ENCODE measurements at places on chromosomes 12 and 14.

DNA sequence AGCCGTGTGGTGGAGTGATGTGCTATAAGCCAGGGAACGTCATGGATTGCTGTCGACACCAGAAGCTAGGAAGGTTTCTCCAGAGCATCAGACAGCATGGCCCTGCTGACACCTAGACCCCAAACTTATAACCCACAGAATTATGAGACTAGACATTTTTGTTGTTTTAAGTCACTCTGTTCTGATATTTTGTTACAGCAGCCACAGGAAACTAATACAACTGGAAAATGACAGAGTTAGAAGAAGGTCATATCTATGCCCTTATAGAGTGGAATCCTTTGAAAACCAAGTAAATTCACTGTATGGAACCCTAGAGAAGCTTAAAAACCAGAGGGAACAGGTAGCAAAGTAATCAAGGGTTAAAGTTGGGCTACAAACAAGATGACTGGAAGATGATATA is 42.5 kb downstream of the SPTLC2 start:
- DNase-seq: no peak

GRCh38 chr12:128798571-128799341 is 25.0 kb downstream of the SLC15A4 start:
- DNase-seq: no peak

GRCh38 chr12:18581232-18581962 is 156.4 kb downstream of the PLCZ1 start:
- DNase-seq: no peak

GRCh38 chr14:76193696-76194095 is 42.0 kb downstream of the GPATCH2L start:
- no peak for DNase-seq

GRCh38 chr12:123070267-123071081 is 80.4 kb downstream of the PITPNM2 start:
- DNase-seq: peak; percentile 22

DNA sequence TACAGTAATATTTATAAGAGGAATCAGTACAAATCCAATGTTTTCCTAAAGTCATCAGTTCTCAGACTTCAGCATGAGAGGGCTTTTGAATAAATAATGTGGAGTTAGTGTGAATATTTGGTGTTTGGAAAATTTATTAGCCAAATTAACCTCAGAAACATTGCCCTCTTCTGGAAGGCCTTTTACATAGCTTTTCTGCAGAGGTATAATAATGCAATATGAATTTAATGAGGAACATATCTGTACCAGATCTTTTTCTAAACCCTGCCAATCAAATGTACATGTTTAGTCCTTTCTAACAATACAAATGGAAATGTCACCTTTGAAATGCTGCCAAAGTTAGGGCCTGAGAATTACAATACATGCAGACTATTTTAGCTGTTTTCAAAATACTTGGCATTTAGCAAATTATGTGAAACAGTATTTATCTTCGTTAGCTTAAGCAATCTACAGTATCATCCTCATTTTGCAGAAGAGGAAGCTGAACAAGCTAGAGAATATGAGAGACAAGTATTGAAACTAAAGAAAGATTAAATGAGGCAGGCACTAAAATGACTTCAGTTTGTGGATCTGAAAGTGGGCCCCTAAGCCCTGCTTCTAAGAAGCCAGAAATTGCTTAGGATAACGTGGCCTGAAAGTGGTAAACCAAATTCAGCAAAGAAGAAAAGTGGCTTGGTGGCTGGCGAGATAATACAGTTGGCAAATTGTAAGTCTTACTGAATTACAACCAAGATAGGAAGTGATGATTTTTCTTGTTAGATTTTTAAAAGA is 60.4 kb upstream of the MANSC4 start:
- no peak for DNase-seq

- DNase-seq: no peak
These were observed 97.2 kb upstream of the SLC35F4 start for GRCh38 chr14:57963071-57963470.

DNA sequence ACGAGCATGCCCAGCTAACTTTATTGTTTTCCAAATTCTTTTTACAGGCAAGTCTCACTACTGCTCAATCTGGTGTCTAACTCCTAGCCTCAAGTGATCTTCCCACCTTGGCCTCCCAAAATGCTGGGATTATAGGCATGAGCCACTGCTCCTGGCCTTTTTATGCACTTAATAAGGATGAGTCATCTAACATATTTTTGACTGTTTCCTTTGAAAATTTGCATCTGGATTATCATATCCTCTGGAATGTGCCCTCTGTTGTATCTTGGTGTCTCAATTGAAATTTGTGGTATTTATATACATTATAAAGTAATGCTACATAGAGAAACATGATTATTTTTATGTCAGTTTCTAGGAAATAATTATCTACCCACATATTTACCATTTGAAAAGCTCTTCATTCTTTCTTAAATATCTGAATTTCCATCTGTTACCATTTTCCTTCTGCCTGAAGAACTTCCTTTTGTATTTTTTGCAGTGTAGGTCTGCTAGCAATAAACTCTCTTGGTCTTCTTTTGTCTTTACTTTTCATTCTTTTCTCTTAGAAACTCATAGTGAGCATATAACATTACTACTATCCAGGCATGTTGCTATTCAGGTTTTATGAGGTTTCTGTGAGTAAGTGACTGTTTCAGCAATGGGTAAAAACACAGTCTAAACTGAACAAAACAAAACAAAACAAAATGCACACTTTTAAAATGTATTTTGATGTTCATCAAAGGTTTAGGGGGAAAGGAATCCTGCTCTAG is 52.8 kb upstream of the CNOT2 start:
- DNase-seq: no peak

GRCh38 chr14:92677087-92677668 is 71.2 kb downstream of the LGMN start:
- peak; percentile 89 for DNase-seq

DNA sequence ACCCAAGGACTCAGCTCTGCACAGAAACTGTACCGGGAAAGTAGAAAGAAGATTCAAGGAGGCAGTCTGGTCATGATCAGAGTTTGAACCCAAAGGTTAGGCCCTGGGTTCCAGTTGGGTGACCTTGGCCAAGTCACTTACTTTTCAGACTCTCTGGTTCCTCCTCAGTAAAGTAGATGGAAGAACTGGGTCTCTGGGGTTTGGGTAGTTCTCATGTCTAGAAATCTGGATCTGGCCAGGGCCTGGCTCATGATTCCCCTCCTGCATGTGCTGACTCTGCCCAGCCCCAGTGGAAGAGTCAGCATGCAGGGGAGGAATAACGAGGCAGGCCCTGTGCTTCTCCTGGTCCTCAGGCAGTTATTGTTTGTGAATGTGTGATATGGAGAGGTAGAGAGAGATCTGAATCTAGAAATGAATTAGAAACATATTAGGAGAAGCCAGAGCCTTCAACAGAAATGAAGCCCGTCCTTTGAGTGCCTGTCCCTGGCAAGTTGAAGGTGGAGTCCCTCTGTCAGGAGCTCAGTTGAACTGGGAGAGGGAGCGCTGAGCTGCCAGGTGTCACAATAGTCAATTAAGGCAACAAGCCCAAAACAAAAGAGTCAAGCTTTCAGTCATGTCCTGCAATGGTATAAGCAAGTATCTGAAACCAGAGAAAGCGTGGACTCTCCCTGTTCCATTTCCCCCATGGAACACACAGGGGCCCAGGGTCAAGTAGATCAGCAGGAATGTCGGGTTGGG is 131.3 kb upstream of the HIF1A start:
- DNase-seq: no peak

DNA sequence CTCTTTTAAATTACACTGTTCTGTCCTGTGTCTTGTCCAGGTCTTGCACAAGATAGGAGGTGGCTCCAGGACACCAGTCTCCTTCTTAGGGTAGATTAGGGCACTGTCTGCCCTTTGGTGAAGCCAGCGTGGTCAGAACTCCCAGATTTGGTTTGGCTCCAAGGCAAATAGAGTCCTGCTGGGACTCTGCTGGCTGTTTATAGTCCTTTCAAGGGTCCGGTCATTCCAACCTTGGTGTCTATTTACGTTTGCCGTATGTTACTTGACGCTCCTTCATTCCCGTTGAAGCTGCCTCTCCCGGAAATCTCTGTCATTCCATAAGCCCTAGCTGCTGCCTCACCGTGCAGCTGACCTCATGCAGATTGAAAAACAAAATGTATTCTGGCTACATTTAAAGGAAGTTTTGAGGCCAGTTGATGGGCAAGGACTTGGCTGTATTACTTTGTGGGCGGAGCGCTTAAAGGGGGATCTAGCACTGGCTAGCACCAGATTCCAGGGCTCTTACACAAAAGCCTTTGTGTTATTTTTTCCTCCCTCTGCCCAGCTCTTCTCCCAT is 180.6 kb downstream of the AKAP6 start:
- no peak for DNase-seq

GRCh38 chr14:32710731-32711680 is 227.7 kb upstream of the NPAS3 start:
- DNase-seq: no peak

DNA sequence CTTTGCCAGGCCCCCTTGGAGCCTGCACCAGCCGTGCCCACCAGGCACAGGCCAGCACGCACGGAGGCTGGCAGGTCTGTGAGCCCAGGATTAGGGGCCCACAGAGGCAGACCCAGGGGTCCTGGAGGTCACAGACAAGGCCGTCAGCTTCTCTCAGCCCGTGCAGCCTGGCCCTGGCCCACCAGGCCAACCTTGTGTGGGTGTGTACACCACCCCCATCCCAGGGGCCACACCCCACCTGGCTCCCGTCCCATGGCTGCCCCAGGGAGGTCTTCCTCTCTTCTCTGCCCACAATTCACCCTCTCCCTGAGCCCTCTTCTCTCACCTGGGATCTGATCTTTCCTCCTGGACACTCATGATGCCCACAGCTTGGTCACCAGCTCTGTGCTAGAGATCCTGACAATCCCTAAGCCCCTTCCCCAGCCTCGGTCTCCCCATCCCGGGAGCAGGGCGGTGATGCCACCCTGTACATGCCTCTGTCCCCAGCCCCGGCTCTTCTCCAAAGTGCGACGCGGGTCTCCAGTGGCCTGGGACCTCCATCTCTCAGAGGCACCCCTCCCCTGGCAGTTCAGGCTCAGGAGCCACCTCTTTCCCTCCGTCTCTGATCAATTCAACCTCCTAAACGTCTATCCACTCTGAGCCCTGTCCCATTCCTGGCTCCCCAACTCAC is 31.1 kb upstream of the GPR132 start:
- DNase-seq: no peak

- no peak for DNase-seq
These were observed 21.9 kb upstream of the ISM2 start for GRCh38 chr14:77520555-77520954.

DNA sequence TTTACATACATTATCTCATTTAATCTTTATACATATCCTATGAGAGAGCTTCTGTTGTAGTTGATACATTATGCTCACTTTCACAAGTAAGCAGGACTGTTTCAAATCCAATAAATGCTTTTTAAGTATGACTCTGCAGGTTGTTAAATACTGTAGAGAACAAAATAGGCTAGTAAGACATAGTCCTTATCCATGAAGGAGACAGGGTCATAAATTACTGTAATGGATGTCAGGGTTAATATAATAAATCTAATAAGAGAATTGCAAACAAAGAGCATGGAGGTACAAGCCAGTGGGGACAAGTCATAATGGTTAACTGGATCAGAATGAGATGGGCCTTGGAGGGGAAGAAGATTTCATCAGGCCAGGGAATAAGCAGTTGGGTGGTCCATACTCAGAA is 303.8 kb upstream of the RGS6 start:
- DNase-seq: no peak

DNA sequence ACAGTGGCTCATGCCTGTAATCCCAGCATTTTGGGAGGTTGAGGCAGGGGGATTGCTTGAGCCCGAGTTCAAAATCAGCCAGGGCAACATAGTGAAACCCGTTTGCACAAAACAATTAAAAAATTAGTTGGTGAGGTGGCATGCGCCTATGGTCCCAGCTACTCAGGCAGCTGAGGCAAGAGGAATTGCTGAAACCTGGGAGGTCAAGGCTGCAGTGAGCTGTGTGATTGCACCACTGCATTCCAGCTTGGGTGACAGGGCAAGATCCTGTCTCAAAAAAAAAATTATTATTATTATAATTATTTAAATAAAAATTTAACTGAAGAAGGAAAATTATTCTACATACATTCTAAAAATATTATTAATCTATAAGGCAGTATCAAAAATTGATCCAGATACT is 164.1 kb downstream of the ITPR2 start:
- no peak for DNase-seq
